Activated naive CD4-positive, alpha-beta T cell treated with anti-CD3 and anti-CD28 coated beads, Interleukin-2, amount 50 U/mL, for 72 hours (primary cell): ENCODE measurements at places on chromosomes 2 and 18.
A peak's percentile ranks its signal among the peaks of the same experiment; 100 is the strongest.

GRCh38 chr2:73728711-73729110, 8.4 kb downstream of the TPRKB start:
- DNase-seq = no peak

DNA sequence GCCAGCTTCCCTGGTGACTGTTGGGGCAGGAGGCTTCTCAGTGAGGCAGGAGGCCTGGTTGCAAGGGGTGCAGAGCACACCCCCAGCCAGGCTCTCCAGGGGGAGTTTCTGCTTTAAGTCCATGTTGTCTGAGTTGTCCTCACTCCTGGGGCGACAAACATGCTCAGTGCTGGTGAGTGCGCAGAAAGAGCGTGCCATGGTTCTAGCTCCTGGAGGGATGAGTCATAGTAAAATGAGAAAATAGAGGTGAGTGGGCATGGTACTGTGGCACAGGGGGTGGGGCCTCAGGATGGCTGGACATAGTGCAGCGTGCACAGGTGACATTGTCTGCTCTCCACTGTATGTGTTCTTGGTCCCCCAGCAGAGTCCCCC, 457.2 kb upstream of the HS6ST1 start:
- DNase-seq = peak; percentile 9

- DNase-seq = no peak
These were observed 73.6 kb downstream of the PDE11A start for GRCh38 chr2:177998996-177999395.

- no peak for DNase-seq
These were observed 22.5 kb upstream of the MAP3K20 start for GRCh38 chr2:173053043-173053699.

- DNase-seq = no peak
These were observed 158.7 kb upstream of the ZC3H15 start for GRCh38 chr2:186327251-186327868.

DNA sequence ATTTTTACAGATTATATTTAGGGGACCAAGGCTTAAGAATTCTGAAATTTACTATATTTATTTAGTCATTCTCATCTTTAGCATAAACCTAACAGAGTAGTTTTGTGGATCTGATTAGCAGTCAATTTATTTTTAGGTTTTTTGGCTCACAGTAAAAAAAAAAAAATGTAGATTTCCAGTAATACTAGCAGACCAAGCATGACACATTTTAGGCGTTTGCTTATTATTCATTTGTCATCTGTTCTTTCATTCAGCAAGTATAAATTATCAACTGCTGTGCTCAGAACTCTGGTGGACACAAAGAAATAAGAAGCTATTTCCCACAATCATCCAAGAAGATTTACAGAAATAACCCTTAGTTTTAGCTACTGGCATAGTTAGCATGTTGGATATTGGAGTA, 20.6 kb downstream of the PDE1A start:
- DNase-seq = no peak

GRCh38 chr2:55422876-55423665, 3.4 kb upstream of the CCDC88A start:
- DNase-seq = no peak

DNA sequence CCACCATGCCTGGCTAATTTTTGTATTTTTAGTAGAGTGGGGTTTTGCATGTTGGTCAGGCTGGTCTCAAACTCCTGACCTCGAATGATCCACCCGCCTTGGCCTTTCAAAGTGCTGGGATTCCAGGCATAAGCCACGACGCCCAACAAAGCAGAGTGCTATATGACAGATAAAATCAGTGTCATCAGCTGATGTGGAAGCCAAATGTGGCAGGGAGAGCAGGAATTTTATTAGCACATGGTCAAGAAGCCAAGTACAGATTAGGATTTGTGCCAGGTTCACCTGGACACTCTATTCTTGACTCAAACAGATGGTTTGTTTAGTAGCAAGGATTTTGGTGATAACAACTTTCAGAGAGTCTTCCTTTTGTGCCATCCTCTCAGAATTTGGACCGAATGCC, 62.7 kb downstream of the LCLAT1 start:
- no peak for DNase-seq

- no peak for DNase-seq
These were observed 54.8 kb downstream of the TEX51 start for GRCh38 chr2:126953483-126953882.

DNA sequence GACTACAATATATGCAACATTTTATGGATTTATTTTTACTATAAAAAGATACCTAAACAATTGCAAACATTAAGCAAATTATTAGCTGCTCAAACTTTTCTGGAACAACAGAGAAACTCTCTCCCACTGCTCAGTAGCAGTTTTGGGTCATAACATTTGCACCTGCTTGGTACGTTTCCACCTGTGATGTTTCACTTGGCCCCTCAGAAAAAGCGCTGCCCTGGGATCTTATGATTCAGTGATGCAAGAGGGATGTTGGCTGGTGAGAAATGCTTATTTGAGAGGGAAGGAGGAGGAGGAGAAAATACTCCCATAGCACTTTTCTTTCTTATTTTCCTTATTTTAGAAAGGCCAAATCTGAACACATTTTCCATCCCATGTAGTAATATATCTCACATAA, 9.2 kb downstream of the IRS1 start:
- no peak for DNase-seq

- no peak for DNase-seq
These were observed 26.9 kb upstream of the ATP9B start for GRCh38 chr18:79042276-79042675.
